ENCODE measurements at places on chromosomes 11 and 22.

DNA sequence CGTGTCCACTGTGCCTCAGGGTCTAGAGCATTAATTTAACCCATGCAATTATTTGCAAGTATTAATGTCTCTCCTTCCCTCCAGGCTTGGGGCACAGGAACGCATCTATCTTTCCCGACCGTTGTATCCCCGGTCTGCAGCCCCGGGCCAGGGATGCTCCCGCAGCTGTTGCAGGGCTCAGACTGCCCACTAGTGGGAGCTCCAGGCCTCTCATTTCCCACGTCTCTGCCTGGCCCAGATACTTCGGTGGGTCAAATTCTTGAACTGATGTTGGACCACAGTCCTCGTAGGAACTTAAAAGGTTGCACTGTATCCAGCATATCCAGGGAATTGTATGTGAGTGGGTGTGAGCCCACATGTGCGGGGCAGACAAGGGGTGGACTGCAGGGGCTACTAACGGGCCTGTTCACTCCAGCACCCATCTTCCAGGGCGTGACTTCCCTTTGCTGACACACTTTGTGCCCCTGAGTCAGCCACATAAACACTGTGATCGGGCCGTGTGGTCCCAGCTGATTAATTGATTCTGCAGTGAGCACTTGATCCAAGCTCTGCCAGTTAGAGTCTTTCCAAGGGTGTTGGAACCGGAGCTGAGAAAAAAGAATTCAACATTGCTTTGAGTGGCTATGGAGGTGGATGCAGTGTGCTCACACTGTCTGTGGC lies 451.3 kb downstream of the TBC1D22A start:
- no peak for DNase-seq

DNA sequence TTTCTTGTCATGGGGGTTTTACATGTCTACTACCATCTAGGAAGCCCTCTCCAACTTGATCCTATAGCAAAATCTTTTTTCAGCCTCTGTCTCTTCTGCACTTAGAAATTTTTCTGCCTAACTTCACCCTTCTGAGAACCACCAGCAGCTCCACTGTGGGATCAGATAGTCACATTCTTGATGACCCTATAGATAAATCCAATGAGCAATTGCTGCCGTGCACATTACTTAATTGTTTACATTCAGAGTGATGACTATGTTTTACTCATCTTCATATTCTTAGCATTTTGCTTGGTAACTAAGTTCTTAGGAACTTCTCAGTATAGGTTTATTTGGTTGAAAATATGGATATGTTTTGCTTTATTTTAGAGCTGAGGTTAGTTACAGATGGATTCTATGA lies 12.4 kb upstream of the ETS1 start:
- no peak for DNase-seq

GRCh38 chr22:36560001-36560400 lies 31.0 kb upstream of the EIF3D start:
- no peak for DNase-seq

GRCh38 chr11:70091638-70092037 lies 13.5 kb downstream of the ANO1 start:
- DNase-seq: no peak

DNA sequence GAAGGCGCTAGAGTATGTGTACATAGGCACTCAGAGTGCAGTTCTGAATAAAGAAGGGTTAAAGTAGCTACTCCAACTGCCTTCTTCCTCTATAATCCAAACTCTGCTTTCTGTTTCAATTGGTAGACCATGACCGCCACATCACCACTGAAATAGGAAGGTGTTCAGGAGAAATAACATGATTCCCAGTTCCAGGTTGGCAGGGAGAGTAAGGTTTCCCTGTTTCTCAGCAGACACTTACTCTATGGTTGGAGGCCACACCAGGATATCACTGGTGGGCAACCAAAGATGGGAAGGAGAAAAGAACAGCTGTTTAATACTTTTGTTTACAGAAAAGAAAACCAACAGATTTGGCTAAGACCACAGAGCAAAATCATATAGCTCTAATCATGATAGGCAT lies 37.9 kb downstream of the PAK1 start:
- no peak for DNase-seq

DNA sequence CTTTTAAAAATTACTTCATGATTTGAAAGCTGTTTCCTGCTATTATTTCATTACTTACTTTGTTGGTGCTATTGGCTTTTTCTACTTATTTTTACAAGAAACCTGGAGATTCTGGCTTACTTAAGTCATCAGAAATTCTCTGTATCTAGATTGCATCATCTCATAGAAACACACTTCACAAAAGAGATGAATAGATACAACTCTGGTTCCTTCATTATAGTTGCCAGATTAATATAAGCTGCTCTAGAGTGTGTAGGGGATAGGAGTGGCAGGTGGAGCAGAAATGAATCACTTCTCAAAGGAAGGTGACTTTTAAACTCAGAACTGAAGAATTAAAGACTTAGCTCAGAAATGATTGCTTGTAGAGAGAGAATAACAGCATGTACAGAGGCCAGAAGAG lies 20.0 kb downstream of the CYP2R1 start:
- DNase-seq: no peak

DNA sequence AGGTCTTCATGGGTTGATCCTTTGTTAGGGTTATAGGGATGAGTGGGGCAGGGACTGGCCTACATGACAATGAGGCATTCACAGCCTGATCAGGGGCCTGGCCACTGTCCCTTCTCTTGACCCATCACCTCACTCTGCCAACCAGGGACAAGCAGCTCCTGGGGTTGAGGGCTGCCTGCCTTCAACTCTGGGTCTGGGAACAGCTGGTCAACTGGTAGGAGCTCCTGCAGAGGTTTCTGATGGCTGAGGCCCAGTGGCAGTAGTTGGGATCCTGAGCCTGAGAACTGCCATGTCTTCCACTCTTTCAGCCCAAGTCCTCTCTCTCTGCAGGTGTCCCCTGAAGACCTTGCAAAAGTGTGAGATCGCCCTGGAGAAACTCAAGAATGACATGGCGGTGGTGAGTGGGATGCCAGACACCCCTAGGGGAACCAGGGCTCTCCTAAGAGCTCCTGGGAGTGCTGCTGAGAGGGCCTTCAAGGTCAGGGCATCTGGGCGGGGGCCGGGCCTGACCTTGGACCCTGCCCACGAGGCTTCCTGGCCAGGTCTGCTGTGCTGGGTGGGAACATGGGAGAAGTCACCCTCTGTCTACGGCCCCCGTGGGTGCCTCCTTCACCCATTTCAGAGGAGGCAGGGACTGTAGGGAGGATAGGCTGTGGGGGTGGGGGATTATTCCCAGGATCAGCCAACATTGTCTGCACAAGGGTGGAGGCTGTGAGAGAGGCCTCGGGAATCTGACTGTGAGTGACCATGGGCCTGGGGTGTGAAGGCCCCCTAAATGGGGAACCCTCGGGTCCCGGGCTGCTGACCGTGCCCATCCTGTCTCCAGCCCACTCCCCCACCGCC lies 76.8 kb downstream of the MED15 start:
- no peak for DNase-seq

DNA sequence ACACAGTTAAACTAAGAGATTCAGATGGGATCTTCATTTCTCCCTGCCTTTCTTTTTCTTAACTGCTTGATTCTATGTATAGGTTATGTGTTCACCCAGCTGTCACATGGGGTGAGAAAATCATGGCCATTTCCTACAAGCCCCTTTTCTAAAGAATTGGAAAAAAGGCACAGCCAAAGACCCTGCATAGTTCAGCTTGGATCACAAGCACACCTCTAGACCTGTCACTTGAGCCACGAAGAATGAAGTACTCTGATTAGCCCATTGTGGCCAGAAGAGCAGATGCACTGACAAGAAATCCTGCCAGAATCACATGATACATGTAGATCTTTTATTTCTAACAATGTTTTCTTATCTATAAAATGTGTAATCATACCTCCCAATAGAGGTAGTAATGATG lies 69.7 kb downstream of the RAB38 start:
- DNase-seq: no peak

DNA sequence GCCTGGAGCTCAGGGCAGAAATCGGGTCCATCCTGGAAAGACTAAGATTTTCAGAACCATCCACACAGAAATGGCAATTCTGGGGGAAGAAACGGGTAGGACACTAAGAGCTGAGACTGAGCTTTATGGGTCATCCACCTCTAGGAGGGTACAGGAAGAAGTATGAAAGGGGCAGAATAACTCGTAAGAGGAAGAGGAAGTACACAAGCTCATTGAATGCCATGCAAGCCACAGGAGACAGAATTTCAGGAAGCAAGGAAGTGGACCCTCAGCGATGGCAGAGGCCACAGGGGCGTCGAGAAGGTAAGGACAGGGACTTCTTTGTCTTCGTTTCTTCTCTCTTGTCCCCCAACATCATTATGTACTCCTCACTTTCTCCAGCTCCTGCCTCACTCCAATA lies 169.6 kb downstream of the MAML2 start:
- DNase-seq: no peak

DNA sequence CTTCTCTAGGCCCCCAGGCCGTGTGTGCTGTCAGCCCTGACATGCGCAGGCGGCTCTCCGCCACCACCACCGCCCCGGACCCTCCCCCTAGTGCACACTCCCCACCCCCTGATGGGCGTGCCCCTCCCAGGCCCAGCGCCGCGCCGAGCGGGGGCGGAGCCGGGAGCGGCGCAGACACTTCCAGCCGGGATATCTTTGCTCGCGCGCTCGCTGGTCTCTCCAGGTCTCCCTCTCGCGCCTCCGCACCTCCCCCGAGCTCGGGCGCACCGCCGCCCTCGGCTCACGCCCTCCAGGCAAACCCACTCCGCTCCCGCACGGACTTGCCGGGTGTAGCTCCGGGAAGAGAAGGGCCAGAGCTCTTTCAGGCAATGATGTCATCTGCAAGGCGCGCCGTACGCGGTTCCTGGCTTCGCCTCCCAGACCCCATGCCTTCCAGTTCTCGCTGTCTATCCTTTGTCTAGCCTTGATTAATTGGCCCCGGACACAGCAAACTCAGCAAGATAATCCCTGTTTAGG lies at the start of gene SCN3B:
Gene SCN3B (minus strand): TSS at position 59 of the 516 bp plus-strand sequence. CDS start 823 bp downstream, outside the sequence.
- DNase-seq: no peak

GRCh38 chr11:48022445-48022844 lies 42.1 kb downstream of the PTPRJ start:
- DNase-seq: no peak

DNA sequence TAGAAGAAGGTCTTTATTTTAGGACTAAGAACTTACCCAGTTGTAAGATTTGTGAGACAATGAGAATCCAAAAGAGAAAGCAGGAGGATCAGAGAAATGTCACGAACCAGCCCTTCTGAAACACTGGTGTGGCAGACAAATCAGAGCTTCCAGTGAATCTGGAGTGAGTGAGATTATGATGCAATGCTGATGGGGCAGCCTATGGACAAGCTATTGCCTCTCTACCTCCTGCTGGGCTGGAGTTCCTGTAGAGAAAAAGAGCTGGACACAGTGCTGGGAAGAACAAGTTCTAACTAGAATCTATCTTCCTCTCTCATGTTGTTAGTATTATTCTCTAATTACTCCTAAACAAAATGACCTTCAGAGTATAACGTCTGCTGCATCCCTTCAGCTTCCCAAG lies 12.0 kb upstream of the ANO3 start:
- no peak for DNase-seq

DNA sequence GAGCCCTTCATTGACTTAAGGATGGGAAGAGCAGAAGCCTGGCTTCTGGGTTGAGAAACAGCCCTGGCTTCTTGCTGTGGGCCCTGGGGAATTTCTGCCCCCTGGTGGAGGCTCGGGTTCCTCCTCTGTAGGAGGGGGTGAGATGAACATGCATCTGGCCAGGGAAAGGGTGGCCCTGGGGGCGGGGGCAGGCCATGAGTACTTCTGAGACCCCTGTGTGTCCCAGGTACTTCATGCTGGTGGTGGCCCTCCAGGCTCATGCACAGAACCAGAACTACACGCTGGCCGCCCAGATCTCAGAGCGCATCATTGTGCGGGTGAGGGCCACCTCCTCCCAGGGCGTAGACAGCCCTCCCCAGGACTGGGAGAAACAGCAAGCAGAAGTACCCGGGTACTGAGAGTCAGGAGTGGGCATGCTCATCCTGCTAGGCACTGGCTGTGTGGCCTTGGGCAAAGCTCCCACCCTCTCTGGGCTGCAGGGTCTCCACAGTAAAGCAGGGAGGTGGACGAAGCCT lies 15.8 kb downstream of the TMEM258 start:
- DNase-seq: peak; percentile 19

DNA sequence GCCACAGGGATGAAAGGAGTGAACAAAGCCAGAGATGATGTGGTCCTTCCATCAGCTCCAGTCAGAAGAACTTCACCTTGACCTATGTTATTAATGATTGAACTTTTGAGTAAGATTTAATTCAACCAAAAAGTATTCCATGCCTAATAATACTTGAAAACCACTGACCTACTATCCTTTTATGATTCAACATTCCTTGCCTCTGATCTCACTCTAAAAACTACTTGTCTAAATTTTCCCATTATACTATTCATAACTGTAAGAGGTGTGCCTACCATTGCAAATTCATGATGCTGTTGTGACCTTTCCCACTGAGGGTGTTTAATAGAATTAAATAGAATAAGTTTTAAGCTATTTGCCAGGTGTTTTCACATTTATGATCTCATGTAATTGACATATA lies 164.7 kb upstream of the GUCY1A2 start:
- DNase-seq: no peak

DNA sequence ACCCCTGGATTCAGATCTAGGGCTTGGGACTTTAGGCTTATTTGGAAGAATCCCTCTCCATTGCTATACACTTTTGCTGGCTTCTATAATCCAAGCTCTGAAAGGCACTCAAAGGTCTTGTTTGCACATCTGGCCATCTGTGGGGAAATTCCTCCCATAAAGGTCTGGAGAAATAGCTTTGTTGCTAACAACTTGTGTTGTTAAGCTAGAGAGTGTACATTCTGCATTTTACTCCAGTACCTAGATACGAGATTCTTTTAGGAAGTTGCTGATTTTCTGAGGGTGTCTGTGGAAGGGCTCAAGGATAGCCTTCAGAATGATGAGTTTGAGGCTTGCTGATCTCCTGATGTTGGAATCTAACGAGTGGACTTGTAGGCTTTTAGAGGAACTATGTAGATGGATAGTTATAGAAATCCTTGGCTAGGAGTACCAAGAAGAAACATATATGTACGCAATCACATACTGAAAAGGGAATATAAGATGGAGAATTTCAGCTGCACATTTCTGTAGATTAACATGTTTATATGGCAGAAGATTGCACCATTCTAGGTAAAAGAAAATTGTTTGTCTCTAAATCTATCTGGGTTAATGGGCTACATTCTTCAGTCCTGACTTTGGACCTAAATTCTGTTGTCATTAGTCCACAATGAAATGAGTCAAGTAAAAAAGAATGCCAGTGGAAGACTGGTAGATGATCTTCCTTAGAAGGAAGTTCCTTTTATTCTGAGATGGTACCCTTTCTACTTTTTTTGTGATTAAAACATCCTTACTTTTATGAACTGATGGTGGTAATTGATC lies 51.0 kb downstream of the UBASH3B start:
- no peak for DNase-seq

DNA sequence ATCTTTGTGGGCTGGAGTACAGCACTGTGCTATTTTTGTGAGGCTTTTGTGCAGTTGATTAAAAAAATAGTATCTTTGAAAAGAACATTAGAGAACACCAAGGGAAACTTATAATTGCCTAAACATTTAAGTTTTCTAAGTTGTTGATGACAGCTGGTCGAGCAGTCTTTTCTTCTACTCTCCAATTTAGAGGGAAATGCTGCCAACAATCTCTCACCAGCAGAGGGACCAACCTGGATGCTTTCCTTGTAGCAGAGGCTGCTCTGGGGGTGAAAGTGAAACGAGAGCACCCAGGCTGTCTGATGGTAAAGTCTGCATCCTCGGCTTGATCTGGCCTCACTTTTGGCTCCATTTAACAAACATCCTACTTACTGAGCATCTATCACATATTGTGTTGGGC lies 1286.5 kb upstream of the TENM4 start:
- DNase-seq: no peak
